ENCODE measurements at places on chromosomes 4 and X.

DNA sequence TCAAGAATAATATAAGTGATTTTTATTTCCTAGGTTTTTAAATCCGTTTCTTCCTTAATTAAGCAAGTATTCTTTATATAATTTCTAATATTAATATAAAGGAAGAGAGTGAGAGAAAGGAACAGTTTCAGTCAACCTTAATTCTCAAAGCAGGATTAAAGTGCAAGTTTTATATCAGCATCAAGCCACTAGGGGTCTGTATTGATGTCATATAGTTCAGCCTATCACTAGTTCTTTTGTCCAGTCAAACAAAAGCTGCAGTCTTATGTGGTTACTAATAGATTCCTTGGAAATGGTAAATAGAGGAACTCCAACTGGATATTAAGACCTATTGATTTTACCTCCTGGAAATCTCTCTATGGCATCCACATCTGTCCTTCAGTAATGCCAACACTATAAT, 82.0 kb downstream of the NAP1L3 start:
- no peak for DNase-seq

GRCh38 chr4:53563824-53564223, 27.5 kb downstream of the LNX1 start:
- DNase-seq, result no peak

GRCh38 chr4:165866019-165866650, 6.9 kb upstream of the TLL1 start:
- DNase-seq, result peak; percentile 33

DNA sequence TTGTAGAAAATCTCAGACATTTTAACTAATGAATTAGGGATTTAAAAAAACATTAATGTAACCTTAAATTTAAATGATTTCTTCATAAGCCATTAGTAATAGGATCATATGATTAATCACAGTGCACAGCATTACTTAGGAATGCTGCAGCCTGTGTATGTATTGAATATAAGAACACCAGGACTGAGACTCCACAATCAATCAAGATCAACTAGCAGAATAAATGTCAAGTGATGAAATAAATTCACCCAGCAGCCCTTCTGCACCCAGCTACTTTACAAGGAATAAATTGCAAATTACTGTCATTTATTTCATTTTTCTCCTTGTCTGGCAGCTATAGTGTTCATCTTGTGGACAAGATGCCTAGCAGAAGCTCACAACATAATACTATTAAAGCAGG, 46.5 kb downstream of the NEIL3 start:
- DNase-seq, result no peak

GRCh38 chrX:140713174-140713539, 3.6 kb downstream of the LINC00632 start:
- no peak for DNase-seq

- no peak for DNase-seq
Measured at GRCh38 chr4:178970433-178971140, 1528.3 kb upstream of the AGA start.

- DNase-seq, result no peak
Measured at GRCh38 chrX:96798982-96799381, 84.7 kb upstream of the RPA4 start.

DNA sequence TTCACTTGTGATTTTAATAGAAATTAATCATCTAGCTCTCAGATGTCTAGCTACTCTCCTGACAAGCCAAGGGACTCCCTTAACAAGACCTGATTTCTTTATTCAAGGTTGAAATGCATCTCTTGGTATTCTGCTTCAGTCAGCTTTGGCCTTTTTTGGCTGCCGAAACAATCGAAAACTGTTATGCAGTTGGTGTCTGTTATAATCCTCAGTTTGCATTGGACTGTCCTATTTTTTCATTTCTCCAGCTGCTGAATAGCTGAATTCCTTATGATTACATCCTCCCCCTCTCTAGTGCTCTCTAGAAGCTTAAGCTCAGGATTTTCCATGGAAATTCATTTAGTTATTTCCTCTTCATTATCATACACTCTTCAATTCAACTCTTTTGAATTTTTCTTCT, 177.2 kb downstream of the TRIML1 start:
- no peak for DNase-seq

GRCh38 chr4:834368-835147, 8.6 kb upstream of the CPLX1 start:
- no peak for DNase-seq
